ENCODE measurements at places on chromosomes 11 and 22.

GRCh38 chr11:7585816-7586215 is 72.0 kb downstream of the PPFIBP2 start:
- DNase-seq, result no peak

- DNase-seq, result peak; percentile 16
Measured at GRCh38 chr22:24284747-24285203, 14.1 kb downstream of the SPECC1L start.

GRCh38 chr11:115502636-115503082 is 1.6 kb downstream of the CADM1 start:
- DNase-seq, result no peak

GRCh38 chr22:42280140-42280539 is 9.7 kb upstream of the TCF20 start:
- DNase-seq, result no peak

GRCh38 chr11:68632802-68633201 is 51.5 kb upstream of the GAL start:
- peak; percentile 28 for DNase-seq

GRCh38 chr11:17839450-17839849 is 104.9 kb downstream of the KCNC1 start:
- no peak for DNase-seq

DNA sequence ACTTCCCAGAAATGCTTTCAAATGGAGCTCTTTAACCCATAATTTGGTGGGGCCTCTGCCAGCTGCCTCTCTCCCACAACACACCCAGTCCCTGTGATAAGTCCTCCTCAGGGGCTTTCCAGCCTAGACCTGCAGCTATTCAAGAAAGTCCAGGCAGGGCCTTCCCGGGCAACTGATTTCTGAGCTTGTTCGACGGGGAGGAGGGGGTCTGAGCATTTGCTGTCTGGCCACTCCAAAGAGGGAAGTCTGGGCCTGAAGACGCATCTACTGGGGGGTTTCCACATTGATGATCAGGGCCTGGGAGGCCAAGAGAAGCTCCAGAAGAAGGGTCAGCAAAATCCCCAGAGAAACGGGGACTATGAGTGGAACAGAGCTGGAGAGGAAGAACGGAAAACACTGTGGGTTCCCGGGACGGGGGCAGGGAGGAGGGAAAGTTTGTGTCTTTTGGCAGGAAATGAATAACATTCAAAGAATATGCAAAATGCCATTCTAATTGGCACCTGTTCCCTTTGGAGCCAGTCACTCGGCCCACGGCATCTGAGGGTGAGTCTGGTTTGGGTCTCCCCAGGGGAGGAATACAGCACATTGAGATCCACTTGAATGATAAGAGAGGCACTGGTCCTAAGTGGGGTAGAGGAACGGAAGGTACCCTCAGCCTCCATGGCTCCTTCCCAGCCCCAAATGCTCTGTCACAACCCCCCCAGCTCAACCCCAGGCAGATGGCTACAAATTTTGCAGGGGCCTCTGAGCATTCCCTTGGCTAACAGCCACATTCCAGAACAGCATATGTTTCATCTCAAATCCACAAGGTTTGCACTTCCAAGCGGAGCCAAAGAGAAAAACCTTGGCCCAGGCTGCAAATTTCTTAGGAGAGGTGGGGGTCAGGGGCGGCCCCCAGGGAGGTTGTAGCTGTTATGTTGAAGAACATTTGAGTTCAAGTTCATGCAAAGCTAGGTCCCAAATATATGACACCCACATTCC is 72.0 kb downstream of the RPUSD4 start:
- DNase-seq, result no peak

DNA sequence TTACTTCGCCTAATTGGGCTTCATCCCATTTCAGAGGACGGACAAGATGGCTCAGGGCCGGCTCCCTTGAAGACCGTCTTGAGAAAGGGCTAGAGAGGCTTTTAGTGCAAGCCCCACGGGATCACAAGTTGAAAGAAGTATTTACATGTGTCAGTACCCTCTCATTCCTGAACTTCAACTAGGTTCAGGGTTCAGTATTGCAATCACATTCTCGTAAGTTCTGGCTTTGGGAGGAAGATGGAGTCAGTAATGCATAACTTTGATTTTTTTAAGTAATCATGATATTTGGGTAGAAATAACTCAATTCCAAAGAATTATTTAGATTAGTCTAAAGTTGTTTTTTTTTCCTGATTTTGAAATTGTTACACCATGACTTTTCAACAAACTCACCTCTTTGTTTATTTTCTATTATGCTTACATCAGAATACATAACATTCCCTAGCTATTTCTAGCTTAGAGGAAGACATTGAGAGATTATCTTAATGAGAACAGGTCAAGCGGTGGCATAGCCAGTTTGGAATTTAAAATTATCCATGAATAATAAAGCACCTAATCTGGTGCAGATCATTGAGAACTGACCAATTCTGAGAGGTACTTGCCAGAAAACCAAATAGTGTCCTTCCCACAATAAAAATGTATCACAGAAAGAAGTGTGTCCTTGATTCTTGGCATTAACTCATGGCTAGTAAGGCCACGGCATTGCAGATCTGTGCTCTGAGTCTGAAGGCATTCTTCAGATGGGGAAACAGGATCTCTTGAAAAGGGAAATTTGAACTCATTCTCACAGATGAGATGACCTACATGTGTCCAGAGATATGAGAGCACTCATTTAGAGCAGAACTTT is 92.1 kb upstream of the BLID start:
- DNase-seq, result no peak

DNA sequence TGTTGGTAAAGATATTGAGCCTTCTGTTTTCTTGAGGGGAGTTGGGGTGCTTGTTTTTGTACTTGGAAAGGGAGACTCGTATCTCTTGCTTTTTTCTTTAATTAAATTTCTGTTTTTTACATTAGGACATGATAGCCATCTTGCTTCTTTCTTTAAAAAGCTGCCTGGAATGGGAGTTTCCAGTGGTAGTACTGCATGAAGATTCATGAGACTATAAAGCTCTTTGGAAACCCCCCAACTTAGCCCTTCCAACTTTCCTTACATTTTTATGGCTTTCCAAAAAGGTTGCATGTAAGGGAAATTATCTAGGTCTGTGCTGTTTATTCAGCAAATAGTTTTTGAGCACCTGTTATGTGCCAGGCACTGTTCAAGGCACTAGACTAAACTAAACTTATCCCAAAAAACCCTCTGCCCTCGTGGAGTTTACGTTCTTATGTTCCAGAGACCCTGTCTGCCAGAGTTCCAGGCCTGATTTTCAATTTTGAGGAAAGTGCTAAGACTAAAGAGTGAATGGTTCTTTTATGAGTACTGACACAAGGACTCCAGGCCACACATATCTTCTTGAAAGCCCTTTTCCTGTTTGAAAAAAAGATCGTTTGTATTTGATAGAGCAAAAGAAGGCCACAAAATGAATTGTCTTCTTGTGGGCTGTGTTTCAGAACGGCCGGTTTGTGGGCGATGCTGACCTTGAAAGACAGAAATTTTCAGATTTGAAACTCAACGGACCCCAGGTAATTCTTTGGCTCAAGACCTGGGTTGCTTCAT is 31.9 kb downstream of the CTNND1 start:
- DNase-seq, result no peak

GRCh38 chr11:69039501-69039900 is 9.2 kb upstream of the TPCN2 start:
- no peak for DNase-seq

GRCh38 chr11:32659672-32660071 is 76.0 kb downstream of the EIF3M start:
- no peak for DNase-seq

DNA sequence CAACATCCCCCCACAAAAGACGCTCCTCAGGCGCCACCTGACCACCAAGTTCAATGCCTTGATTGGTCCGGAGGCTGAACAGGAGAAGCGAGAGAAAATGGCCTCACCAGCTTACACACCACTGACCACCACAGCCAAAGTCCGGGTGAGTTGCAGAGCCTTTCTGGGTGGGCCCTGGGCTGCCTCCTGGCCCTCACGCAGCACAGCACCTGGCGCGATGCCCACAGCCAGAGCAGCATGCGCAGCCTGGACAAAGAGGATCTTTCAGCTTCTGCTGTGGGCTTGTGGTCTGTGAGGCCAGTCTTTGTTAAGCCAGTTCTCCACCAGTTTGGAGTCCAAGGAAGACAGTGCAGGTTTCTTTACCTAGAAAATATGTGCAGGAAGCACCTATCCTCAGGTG is 21.6 kb downstream of the CYB5R2 start:
- no peak for DNase-seq

DNA sequence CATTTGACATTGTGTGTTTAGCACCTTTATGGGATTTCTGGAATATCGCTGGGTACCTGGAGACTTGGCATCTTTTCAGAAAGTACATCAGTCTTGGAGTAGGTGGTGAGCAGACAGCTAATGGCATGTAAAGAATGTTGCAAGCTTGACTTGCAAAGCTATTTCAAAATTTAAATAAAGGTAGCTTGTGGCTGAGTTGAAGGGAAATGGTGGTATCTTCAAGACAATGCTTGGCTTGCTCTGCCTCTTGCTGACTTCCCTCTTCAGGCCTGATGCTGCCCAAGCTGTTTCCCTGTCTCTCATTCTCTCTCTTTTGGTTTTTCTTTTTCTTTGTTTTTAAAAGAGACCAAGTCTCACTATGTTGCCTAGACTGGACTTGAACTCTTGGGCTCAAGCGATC is 13.2 kb downstream of the ZNRF3 start:
- DNase-seq, result no peak

DNA sequence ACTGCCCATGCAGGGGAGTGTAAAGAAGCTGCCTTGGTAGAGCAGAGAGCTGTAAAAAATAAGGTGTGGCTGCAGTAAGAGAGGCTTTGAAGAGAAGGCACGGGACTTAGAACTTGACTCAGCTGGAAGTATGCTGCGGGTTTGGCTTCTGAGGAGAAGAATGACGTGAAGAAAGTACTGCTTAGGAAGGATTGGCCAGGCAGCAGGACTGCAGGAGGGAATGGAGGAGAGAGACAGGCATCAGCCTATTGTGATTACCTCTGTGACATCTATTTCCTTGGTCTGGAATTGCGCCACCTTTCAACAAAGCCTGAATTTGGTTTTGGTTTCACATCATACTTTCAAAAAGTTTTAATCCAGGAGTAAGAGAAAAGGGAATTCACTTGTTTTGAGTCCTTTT is 22.5 kb downstream of the PRRG4 start:
- DNase-seq, result no peak

GRCh38 chr22:38798496-38798895 is 4.6 kb upstream of the DNAL4 start:
- no peak for DNase-seq

DNA sequence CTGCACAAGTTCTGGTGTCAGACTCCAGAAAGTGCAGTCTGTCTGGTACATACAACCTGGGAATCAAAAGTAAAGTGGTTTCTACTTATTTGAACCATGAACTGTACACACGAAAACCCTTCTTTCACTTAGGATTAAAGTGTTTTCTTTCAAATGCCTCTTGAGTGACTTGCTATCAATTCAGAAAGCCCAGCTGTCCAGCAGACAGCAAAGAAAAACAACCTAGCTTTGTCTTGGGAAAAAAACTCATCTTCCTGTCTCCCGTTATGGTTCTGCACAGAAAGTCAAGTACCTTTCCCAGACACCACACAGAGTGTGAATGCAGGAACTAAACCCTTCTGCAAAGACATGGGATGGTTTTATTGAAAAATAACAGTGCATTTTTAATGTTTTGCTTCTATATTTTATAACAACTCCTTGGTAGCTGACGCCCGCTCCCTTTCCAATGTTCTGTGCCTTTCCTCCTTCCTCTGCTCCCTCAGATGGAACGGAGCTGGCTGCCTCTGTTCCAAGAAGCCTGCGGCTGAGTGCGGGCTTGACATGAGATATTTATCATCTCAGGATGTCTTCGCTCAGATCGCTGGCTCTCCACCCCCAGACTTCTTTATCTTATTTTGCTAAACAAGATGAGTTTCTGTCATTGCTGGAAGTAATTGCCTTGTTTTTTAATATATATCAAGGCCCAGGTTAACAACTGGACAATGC is 322.3 kb upstream of the B3GAT1 start:
- no peak for DNase-seq

DNA sequence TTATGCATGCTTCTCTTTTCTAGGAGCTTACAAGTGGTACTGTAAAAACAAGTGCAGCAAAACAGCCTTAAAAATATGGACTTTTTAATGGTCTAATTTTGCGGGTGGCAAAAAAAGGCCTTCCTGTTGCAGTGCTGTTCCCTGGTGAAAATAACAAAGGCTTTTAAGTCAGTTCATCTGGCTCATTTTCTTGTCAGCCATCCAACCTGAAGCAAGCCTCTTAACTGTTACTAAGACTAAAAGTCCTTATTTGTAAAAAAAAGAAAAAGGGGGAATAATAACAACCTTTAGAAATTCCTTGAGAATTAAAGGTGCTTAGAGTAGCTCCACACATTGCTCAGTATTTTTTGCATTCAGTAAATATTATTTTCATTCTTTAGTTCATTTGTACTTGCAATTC is 200.5 kb upstream of the CHORDC1 start:
- no peak for DNase-seq

DNA sequence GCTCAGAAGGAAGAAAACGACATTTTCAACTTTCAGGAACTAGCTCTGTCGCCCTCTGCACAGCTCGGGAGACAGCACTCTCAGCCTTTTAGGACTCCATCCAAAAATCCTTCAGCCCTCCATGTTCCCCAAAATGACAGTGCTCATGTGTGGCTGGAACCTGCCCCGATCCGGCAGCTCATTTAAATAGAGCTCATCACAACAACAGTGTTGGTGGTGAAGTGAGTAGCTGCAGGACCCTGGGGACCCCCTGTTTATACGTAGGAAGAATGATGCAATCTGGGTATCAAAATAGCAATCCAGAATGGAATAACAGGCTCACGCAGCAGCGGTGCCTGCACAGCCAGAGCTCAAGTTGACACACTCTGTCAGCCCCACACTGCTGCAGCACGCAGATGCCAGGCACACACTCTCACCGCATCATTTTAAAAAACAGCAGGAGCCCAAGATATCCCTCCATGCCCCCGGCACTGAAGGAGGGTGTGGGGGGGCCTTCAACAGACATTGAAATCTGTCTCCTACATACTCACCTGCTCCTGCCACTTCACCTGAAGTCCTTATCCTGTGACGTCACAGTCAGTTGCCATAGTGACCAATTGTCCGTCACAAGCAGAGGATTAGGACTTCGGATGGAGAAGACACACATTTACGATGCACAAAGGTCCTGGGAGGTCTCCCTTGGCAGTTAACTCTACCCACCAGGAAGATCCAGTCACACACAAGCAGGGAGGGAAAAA is 24.0 kb downstream of the TRIM66 start:
- no peak for DNase-seq

DNA sequence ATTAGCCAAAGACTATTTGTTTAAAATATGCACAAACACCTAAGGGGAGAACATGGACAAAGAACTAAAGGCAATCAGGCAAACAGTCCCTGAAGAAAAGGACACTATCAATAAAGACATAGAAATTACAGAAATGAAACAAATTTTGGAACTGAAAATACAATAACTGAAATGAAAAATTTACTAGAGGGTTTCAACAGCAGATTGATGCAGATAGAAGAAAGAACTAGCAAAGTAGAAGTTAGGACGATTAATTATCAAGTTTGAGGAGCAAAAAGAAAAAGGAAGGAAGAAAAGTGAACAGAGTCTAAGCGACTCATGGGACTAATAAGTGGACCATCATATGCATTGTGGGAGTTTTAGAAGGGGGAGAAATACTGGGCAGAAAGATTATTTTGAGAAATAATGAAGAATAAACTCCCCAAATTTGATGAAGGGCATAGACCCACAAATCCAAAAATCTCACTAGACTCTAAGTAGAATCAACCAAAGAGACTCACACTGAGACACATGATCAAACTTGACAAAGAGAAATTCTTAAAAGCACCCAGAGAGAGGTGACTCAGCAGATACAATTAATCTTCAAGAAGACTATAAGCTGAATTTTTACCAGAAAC is 62.9 kb downstream of the JAM3 start:
- DNase-seq, result no peak

GRCh38 chr11:117300773-117301172 is 9.6 kb downstream of the BACE1-AS start:
- DNase-seq, result no peak

- peak; percentile 35 for DNase-seq
Measured at GRCh38 chr22:46149512-46150033, 753 bp upstream of the PPARA start.
